RCC 7860 (cell line): ENCODE measurements at places on chromosomes 1 and 21.

GRCh38 chr1:114062477-114063099 lies 83.3 kb downstream of the OLFML3 start:
- DNase-seq: no peak

- DNase-seq: no peak
Observed at GRCh38 chr1:89259283-89259971, 13.2 kb downstream of the GBP5 start.

DNA sequence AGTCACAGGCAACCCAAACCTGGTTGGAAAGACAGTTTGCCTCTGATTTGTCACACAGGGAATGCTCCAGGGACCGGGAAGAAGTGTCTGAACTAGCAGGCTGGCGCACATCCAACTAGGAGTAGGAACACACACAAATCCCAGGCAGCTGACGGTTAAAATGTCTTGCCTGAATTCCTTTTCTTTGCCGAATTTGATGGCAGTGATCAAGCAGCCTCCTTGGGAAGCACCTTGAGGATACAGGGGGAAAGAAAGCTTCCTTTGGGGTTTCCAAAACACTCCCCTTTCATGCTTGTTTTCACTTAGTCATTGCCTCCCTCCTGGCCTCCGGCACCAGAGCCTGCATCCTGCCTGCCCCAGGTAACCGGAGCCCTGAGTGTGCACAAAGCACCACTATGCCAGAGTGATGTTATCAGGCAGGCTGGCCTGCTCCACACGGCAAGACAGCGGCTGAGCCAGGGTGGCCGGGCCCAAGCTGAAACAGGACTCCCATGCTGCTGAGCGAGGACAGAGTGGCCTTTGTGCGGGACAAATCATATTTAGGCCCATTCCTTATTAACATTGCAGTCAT lies 193.8 kb downstream of the LMX1A start:
- DNase-seq: no peak

DNA sequence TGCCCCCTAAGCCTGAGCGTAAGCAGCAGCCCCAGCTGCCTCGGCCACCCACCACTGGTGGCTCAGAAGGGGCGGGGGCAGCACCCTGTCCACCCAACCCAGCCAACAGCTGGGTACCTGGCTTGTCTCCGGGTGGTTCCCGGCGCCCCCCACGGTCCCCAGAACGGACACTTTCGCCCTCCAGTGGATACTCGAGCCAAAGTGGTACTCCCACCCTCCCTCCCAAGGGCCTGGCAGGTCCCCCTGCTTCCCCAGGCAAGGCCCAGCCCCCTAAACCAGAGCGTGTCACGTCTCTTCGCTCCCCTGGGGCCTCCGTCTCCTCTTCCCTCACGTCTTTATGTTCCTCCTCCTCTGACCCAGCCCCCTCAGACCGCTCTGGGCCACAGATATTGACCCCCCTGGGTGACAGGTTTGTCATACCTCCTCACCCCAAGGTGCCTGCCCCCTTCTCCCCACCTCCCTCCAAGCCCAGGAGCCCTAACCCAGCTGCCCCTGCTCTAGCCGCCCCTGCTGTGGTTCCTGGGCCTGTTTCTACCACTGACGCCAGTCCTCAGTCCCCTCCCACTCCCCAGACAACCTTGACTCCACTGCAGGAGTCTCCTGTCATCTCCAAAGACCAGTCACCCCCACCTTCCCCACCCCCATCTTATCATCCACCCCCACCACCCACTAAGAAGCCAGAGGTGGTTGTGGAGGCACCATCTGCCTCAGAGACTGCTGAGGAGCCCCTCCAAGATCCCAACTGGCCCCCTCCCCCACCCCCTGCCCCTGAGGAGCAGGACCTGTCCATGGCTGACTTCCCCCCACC lies 46.2 kb downstream of the YARS1 start:
- DNase-seq: no peak

DNA sequence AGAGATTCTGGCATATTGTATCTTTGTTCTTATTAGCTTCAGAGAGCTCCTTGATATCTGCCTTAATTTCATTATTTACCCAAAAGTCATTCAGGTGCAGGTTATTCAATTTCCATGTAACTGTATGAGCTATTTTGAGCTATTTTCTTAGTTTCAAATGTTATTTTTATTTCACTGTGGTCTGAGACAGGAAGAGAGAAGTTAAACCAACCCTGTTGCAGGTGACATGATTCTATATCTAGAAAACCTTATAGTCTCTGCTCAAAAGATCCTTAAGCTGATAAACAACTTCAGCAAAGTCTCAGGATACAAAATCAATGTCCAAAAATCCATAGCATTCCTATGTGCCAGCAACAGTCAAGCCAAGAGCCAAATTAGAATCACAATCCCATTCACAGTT lies 1644.0 kb upstream of the B3GALT2 start:
- DNase-seq: no peak

DNA sequence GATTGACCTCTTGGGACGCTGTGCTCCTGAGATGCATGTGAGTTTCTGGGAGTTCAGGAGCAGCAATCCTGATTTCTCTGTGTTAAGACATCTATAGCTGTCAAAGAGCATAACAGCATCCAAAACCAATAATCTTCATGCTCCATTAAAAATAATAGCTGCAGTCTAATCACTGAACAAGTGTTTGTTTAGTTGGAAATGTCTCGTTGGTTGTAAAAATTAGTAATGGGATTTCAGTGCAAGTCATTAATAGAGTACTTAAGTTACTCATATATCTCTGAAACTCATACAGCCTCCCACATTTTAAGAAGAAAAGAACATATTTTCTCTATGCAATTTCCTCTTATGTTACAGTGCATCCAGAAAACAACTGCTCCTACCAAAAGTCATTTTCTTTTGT lies 249.8 kb downstream of the ZP4 start:
- DNase-seq: no peak

DNA sequence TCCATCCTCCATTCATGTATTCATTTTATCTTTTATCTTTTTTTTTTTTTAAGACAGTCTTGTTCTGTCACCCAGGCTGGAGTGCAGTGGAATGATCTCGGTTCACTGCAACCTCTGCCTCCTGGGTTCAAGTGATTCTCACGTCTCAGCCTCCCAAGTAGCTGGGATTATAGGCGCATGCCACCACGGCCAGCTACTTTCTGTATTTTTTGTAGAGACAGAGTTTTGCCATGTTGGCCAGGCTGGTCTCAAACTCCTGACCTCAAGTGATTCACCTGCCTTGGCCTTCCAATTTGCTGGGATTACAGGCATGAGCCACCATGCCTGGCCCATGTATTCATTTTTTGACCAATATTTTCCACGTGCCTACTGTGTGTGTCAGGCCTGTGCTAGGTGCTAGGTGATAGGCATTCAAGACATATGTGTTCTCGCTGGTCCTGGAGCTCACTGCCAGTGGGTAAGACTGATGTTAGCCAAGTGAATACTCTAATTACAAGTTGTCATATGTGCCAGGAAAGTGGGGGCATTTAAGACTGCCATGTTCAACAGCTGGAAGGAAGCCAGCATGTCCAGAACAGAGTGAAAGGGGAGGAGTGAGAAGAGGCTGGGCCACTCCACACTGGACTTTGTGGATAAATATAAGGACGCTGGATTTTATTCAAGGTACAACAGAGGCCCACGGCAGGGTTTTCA lies 5.3 kb upstream of the CELSR2 start:
- DNase-seq: no peak

GRCh38 chr1:46084553-46085451 lies 47.6 kb downstream of the PIK3R3 start:
- DNase-seq: no peak

DNA sequence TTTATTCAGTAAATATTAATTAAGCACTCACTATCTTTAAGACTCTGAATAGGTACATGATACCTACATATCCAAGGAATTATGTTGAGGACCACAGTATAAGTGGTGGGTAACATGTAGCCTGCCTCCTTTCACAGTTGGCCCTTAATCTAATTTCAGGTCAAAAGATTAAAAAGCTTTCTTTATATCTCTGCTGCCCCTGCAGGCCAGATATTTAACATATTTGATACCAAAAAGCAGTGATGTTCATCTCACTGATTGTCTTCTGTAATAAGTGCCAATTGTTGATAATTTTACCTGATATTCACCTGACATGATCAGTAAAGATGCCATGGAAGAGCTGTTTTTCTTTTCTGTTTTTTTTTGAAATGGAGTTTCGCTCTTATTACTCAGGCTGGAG lies 36.5 kb downstream of the RLF start:
- no peak for DNase-seq

- DNase-seq: no peak
Observed at GRCh38 chr1:154987326-154987725, 4.2 kb downstream of the FLAD1 start.

DNA sequence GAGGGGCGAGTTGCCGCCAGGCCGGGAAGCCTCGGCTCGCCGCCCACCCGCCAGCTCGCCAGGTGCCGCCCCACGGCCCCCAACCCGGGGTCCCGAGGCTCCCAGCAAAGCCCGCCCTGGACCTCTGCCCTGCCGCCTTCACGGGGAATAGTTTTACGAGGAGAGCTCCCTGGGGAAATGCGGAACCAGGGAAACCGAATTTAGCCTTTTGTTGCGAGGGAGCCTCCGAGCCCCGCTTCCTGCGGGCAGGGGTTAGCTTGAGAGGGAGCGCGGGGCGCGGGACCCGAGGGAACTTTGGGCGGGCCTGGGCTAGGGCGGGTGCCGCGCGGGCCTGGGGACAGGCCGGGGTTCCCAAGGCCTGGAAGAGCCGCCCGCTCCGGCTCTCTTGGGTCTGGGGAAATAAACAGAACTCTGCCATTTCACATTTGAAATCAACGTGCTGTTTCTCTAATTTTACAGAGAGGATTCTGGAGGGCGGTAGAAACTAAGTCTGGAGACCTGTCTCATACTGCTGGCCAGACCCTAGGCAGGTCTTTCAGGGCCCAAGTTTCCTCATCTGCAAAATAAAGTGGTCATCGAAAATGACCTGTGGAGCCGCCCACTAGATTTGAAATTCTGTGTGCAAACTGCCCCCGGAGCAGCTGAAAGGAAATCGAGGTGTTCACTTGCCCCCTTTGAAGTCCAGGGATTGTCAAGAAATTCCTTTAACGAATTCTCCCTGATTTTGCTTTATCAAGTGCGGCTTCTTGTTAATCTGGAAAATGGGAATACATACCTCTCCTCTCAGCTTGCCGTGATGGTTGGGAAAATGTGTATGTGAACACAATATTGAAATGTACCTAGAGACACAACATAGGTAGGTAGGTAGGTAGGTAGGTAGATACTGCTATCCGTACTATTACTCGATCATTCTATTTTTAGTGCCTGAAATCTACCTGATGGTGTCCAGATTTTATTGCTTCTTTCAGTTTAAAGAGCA lies 749 bp upstream of the GLUL start:
- DNase-seq: no peak

DNA sequence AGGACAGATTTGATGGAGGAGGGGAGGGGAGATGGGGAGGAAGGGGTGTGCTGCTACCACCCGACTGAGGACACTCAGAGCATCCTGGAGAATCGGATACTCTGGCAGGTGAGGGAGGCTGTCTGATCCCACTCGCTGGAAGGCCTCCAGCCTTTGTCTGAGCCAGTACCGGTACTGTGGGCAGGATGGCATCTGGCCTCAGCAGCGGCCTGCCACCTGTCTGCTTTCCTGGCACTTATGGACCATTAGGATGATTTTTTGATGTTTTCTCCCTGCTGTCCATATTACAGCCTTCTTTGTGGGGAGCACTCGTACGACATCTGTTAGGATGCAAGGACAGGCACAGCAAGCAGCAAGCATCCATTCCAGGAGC lies 11.5 kb downstream of the ATP2B4 start:
- DNase-seq: no peak

DNA sequence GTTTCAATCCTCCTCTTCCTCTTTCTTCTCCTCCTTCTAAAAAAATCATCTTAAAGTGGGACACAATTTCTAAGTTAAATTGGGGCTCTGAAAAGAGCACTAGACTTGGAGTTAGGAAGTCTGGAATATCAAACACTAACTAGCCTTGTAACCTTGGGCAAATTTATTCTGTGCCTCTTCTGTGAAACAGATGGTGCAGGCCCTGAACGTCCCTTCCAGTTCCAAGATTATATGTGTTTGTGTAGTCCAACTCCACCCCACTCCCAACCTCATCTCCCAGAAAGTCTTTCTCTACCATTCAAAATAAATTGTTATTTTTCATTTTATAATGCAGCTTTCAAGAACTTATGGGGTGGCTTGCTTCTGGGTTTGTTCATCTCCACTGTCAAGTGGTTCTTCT lies 630.0 kb downstream of the LMO4 start:
- DNase-seq: no peak

DNA sequence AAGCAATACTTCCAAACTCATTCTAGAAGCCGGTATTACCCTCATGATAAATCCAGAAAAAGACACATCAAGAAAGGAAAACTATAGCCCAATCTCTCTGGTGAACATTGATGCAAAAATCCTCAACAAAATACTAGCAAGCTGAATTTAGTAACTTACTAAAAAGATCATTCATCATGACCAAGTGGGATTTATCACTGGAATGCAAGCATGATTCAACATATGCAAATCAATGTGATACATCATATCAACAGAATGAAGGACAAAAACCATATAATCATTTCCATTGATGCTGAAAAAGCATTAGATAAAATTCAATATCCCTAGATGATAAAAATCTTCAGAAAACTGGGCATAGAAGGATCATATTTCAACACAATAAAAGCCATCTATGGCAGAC lies 402.9 kb downstream of the TGFB2 start:
- no peak for DNase-seq

- DNase-seq: no peak
Observed at GRCh38 chr21:46347791-46348381, 23.9 kb downstream of the PCNT start.

- DNase-seq: no peak
Observed at GRCh38 chr1:85975912-85976371, 180.6 kb downstream of the COL24A1 start.

DNA sequence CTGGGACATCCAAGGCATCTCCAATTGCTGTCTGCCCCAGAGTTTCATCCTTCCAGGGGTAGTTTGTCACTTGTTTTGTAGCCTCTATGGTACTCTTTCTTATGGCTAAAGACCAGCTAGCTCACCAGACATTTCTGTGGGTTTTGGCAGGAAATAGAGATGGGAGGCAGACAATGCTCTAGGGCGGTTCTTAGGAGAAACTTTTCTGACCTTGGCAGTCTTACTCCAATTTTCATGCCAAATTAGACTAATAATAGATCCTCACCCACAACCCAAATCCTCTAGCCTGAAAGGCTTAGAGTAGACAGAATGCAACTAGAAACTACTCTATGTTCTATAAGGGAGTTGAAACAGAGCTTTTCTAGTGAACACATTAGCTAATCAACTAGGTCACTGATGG lies 69.8 kb downstream of the LRIG2 start:
- DNase-seq: no peak

GRCh38 chr1:184905601-184906322 lies 68.5 kb downstream of the NIBAN1 start:
- no peak for DNase-seq
